ENCODE measurements at places on chromosomes 2 and 18.

DNA sequence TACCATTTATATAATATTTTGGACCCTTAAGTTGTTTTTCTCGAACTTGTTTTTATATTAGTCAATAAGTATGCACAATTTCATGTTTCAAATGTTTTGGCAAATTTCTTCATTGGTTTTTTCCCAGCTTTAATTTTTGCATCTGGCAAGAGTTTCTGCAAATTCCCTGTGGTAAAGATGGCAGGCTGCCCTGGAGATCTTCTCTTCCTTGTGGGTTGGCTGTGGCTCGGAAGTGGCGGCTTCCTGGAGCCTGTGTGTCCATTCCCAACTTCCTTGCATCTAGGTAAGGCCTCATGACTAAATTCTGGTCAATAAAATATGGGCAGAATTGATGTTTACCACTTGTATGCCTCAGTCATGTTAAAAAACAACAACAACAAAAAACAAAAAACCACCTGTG is 818.6 kb downstream of the EPHA4 start:
- DNase-seq = no peak

DNA sequence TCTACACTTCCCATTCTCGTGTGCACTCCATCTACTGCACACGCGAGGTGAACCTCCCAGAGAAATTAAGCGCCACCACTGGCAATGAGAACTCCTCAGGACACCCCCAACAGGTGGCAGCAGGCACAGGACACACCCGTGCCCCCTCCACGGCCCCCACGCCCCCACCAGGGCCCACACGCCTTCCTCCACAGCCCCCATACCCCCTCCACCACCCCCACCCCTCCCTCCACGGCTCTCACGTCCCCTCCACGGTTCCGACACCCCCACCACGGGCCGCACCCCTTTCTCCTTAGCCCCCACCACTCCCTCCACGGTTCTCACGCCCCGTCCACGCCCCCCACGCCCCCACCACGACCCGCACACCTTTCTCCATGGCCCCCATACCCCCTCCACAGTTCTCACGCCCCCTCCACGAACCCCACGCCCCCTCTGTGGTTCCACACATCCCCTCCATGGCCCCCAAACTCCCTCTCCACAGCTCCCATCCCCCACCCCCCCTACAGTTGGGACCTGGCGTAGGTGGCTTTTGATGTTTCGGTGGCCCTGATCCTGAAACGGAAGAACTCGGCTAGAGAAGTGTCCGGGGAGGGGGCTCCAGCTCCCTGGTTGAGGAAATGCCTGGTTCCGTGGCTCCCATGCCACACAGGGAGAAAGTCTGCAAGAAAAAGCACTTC is 110.8 kb downstream of the ZNF516 start:
- no peak for DNase-seq

DNA sequence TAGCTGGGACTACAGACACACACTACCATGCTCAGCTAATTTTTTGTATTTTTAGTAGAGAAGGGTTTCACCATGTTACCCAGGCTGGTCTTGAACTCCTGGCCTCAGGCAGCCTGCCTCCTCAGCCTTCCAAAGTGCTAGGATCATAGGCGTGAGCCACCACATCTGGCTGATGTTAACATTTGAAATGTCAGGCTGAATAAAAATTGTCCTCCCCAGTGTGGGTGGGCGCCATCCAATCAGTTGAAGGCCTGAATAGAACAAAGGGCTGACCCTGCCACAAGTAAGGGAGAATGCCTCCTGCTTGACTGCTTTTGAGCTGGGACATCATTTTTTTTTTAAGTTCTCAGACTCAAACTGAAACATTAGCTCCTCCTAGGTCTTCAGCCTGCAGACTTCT is 21.0 kb upstream of the RHOB start:
- no peak for DNase-seq

DNA sequence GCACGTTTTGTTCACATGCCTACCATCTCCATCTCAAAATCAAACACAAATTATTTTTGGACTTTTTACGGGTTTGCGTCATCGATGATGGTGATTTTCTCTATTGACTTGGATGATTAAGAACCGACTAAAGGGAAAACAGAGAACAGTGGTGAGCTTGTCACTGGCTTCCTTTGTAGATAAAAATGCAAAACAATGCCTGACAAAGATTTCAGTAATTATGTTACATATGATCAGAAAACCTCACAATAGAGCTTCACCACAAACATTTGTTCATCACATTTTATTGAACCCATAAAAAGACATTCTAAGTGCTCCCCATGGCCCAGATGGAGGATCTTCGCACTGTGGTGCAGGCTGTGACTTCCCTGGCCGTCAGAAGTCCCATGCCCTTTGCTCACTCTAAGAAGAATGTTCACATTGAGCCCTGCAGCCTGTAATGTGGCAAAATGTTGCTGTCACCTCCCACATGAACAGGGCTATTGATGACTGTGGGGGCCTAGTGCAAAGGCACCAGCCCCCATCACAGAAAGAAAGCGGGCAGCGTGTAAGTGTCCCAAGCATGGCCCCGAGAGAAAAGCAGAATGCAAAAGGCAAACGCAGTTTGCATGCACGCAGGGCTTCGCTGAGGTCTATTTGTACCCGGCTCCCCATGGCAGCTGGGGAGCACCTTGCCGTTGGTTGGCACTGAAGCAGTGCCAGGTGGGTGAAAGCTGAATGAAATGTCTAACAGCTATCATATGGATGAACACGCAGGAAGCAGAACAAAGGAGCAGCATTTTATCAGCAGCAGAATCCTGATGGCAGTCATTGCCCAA is 60.6 kb downstream of the BCL2 start:
- no peak for DNase-seq

DNA sequence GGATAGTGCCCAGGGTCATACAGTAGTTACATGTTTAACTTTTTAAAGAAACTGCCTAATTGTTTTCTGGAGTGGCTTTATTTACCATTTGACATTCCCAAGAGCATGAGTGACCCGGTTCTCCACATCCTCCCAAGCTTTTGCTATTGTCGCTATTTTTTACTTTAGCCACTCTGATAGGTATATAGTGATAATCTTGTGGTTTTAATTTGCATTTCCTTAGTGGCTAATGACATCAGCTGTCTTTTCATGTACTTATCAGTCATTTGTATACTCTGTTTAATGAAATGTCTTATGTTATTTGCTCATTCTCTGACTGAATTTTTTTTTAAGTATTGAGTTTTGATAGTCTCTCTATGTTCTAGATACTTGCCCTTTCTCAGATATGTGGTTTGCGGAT is 109.7 kb upstream of the HS6ST1 start:
- no peak for DNase-seq

DNA sequence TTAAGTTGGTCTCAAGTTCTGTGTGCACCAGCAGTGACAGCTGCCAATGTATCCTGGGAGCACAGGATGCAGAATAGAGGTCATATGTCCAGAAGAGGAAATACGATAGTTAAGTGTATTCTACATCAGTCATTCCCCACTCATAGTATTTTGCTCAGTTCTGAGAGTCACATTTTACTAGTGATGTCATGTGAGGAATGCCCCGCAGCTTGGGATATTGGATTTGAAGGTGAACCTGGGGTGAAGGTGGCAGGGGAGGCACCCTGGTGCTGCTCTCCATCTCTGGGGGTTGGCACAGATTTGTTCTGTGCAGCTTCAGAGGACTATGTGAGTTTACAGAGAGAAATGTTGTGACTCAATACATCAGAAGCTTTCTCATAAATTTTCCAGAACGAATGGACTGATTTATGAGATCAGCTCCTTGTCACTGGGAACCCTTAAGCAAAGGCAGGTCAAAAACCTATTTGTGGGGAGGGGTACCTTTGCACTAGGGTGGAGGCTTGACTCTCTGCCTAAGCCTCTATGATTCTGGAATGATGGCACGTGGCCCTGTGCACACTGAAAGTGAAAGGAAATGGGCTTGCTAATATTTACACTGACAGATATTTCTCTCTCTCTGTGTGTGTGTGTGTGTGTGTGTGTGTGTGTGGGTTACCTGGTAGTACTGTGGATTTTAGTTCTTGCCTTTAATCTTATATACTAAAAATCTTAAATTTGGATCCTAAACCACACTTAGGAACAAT is 95.9 kb downstream of the NEB start:
- DNase-seq = no peak

GRCh38 chr2:172131713-172132555 is 29.2 kb upstream of the DLX2 start:
- DNase-seq = no peak

- no peak for DNase-seq
Observed at GRCh38 chr2:149657401-149658040, 69.9 kb upstream of the MMADHC start.

Measured in stimulated activated CD8-positive, alpha-beta memory T cell treated with anti-CD3 and anti-CD28 coated beads, Interleukin-2, amount 100 ng/mL, for 1 hour (primary cell).